ENCODE measurements at places on chromosomes 6 and 20.
A peak's percentile ranks its signal among the peaks of the same experiment; 100 is the strongest.

GRCh38 chr6:47525330-47526057 is 47.9 kb downstream of the CD2AP start:
- no peak for DNase-seq

DNA sequence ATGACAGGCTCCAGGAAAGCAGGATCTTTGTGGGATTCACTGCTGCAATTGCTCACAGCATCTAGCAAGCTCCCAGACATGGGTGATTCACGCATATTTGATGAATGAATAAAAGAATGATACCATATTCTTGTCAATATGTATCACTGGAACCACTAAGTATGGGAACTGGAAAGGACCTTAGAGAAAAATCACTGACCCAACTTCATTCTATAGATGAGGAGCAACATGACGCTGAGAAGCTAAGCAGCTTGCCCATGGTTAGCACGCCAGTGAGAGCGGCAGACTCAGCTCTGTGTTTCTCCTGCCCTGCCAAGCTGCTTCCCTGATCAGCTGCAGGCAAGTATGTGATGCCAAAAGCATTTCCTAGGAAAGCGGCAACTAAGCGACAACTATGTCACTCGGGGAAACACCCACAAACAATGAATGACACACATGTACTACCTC is 66.8 kb downstream of the PPP1R3G start:
- DNase-seq: peak; percentile 30

DNA sequence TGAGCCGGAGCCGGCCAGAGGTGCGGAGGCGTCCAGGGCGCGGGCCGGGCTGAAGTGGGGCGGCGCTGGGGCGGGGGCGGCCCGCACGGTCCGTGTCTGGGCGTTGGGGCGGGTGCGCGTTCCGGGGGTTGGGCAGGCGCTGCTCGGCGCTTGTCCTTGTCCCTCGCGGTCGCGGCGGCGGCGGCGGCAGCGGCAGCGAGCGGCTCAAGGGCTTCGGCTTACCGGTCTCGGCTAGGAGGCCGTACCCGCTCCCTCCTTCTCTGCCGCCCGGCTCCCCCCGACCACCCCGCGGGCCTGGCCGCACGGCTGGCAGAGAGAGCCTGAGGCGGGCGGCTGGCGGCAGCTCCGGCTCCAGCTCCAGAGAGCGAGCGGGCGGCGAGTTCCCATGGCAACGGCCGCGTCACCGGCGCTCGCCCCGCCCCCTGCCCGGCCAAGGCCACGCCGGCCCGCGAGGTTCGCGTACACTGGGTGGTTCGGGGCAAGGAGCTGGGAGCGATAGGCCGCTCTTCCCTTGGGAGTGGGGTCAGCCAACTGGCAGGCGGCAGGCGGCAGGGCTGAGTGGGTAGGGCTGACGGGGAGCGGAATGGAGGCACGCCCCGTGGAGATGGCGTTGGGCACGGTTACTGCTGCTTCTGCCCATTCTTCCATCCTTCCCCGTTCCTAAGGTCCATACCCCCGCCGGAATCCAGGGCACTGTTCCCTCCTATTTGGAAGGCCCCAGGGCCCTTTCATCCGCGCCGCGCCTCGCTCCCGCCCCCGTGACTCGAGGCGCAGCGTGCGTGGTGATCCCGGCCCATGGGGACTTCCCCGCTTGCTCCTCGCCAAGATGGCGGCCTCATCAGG is at the start of gene LRRC73:
TSS of gene LRRC73 (minus strand) at position 363 of the 843 bp plus-strand sequence. CDS start 561 bp downstream, outside the sequence.
- DNase-seq: peak; percentile 72

DNA sequence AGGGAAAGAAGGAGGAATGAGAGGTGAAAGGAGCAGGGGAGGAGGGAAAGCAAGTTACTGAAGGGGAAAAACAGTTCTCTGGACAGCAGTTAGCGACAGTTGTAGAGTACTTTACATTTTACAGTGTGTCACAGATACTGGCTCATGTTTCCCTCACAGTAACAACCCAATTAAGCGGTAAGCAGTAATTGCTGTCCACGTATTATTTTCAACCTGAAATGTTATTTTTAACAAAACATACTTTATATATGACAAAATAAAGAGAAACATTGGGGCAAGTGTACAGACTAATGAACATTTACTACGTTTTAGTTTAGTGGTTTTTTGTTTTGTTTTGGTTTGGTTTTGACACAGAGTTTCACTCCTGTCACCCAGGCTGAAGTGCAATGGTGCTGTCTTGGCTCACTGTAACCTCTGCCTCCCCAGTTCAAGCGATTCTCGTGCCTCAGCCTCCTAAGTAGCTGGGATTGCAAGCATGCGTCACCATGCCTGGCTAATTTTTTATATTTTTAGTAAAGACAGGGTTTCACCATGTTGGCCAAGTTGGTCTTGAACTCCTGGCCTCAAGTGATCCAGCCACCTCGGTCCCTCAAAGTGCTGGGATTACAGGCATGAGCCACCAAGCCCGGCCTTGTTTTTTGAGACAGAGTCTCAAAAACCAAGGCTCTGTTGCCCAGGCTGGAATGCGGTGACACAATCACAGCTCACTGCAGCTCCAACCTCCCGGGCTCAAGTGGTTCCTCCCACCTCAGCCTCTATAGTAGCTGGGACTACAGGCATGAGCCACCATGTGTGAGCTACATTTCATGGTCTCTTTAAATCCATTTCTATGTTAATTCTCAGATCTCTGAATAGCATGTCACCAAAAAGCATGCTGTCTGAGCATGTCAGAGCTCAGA is 22.6 kb upstream of the BTN3A2 start:
- DNase-seq: peak; percentile 45

GRCh38 chr6:42175860-42176259 is 2.7 kb downstream of the GUCA1A start:
- DNase-seq: peak; percentile 23

- DNase-seq: peak; percentile 90
Observed at GRCh38 chr6:36678488-36679042, at the start of gene CDKN1A. Gene CDKN1A, plus strand, starts transcription at chr6:36678714. Its CDS starts 5,388 bp downstream, at chr6:36684102.

- DNase-seq: no peak
Observed at GRCh38 chr6:154458565-154459470, 51.7 kb downstream of the CNKSR3 start.

DNA sequence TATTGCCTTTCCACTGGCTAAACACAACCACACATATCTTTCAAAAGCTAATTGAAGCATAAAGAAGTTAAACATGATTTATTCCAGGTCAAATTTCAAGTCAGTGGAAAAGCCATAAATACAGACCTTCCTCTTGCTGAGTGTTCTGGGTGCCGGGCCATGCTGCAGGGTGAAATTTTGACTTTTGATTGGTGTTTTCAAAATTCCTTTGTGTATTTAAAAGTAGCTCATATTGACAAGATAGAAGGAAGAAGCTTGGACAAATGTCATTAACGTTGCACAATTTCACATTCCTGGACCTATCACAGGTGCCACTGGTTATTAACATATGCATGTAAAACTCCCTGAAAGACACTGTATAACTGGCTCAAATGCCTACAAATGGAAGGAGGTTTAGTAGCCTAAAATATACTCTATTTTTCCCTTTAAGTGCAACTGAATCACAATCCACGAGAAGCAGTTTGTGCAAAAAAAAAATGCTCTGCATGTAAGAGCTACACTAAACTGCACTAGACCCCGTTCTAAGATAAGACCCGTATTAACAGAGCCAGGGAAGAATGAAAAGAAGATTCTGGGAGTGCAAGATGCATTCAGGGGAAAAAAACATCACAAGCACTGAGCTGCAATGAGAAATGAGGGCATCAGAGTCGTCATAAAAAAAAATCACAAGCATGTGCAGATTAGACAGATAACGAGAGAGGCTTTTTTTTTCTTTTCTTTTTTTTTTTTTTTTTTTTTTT is 30.4 kb downstream of the ATXN1 start:
- no peak for DNase-seq

DNA sequence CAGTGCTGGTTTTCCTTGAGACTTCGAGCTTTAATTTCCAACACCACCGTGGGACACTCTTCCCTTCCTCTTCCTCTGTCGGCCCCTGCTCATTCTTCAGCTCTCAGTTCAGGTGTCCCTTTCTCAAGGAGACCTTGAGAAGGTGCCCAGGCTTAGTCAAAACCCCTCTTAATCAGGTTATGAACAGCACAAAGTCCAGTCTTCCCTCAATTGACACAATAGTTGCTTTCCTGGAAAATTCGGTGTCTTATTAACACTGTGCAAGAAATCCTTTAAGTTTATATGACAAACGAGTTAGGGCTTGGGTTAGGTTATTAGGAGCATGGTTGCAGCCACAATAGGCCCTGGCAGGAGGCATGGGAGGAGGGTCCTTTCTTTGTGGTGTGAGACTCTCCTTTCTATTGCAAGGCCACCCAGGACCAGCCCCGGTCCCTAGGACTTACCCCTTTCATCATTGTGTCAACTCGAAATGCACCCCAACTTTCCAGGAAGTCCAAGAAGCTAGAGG is 1.5 kb upstream of the NSFL1C start:
- DNase-seq: no peak

GRCh38 chr6:168641446-168641845 is 200.5 kb downstream of the SMOC2 start:
- DNase-seq: no peak

- peak; percentile 34 for DNase-seq
Observed at GRCh38 chr6:45543298-45544235, 165.8 kb upstream of the SUPT3H start.

GRCh38 chr6:26187981-26188635 is 100.9 kb downstream of the HFE start:
- DNase-seq: peak; percentile 51

GRCh38 chr6:135464634-135465033 is 32.9 kb downstream of the AHI1 start:
- no peak for DNase-seq

GRCh38 chr6:44003345-44004061 is 123.7 kb downstream of the MRPL14 start:
- DNase-seq: no peak

GRCh38 chr6:71345476-71346333 is 57.1 kb downstream of the OGFRL1 start:
- no peak for DNase-seq
